Small intestine (tissue), 16 donors: ENCODE measurements at places on chromosomes 2 and 18. TPM values are rescaled to one million over a fixed set of nuclear protein-coding genes. Genes with fewer than 3 reads are reported as not detected.

FAHD2A gene
- 33.7 TPM for polyA plus RNA-seq

- no peaks in the 10 kb centered on the region for H3K4me1 ChIP-seq
- H3K27ac ChIP-seq = no peak overlapping the region
- H3K36me3 ChIP-seq = peaks cover 3% of the 10 kb centered on the region
- H3K27me3 ChIP-seq = no peaks in the 10 kb centered on the region
- H3K4me3 ChIP-seq = no peak overlapping the region
Measured at GRCh38 chr2:85854897-85855296, 33.9 kb downstream of the ST3GAL5 start.

- DNase-seq = no peak
- no peaks in the 10 kb centered on the region for H3K4me1 ChIP-seq
- H3K4me3 ChIP-seq = no peak overlapping the region
- H3K27me3 ChIP-seq = no peaks in the 10 kb centered on the region
Measured at GRCh38 chr2:203427061-203427460, 98.9 kb downstream of the ABI2 start.

DNA sequence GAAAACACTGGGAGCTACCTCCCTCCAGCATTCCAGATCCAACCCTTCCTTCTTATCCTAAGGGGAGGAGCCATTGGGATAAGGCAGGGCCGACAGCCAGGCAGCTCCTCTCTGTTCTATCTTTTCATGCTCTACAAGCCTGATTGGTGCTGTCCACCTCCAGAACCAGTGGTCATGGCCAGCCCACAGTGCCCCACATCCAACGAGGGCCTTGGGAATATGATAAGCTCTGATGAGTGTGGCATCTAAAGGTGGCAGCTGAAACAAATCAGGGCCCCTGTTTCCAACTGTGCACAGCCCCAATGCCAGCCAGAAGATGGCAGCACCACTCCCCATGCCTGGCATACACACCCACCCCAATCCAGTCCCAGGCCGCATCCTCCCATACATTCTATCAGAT is 329.3 kb downstream of the C1D start:
- no peak overlapping the region for H3K27ac ChIP-seq
- peak; percentile 4 for DNase-seq
- H3K36me3 ChIP-seq = no peaks in the 10 kb centered on the region
- no peaks in the 10 kb centered on the region for H3K27me3 ChIP-seq

CD28 gene
- 0.22 TPM for polyA plus RNA-seq

DNA sequence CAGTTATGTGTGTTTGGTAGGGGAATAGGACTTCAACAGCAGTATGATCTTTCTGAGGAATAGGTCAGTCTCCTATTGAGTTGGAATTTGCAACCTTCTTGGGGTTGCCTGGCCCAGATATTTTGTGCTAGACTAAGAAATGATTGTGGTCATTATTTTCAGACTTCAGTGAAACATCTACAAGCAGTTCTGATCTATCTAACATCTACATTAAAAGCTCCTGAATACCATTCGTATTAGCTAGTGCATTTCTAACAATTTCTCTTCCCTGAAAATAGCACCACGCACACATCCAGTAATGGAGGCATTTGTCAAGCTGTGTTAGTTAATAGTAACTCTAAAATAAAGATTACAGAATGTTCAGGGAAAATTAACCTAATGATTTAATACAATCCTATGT is 179.3 kb downstream of the FIGN start:
- H3K27ac ChIP-seq = no peak overlapping the region
- H3K4me3 ChIP-seq = no peak overlapping the region
- H3K27me3 ChIP-seq = no peaks in the 10 kb centered on the region
- no peaks in the 10 kb centered on the region for H3K36me3 ChIP-seq
- no peaks in the 10 kb centered on the region for H3K4me1 ChIP-seq

- H3K4me1 ChIP-seq = peaks cover 31% of the 10 kb centered on the region
- no peak overlapping the region for H3K27ac ChIP-seq
- no peaks in the 10 kb centered on the region for H3K36me3 ChIP-seq
- no peak overlapping the region for H3K4me3 ChIP-seq
- DNase-seq = no peak
Measured at GRCh38 chr2:112730216-112730615, 9.4 kb downstream of the NT5DC4 start.

DNA sequence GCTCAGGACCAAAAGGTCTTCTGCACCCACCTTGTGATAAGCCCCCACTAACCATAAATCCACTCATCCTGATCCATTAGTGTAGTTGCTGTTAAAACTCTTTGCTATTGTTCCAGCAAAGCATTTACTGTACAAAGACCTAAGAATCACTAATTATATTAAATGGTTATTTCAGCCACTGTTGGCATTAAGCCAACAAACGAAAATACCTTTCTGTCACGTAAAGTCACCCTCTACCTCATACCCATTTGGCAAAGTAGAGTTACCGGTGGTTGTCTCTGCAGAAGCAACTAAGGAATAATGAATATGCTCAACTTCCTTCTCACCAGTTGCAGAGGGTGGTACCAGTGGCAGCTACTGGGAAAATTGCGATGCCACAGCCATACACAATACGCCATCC is 224.5 kb downstream of the SP3 start:
- H3K4me1 ChIP-seq = no peaks in the 10 kb centered on the region
- H3K4me3 ChIP-seq = no peak overlapping the region
- no peak for DNase-seq

ABCG8 gene
- polyA plus RNA-seq = 35.6 TPM

DNA sequence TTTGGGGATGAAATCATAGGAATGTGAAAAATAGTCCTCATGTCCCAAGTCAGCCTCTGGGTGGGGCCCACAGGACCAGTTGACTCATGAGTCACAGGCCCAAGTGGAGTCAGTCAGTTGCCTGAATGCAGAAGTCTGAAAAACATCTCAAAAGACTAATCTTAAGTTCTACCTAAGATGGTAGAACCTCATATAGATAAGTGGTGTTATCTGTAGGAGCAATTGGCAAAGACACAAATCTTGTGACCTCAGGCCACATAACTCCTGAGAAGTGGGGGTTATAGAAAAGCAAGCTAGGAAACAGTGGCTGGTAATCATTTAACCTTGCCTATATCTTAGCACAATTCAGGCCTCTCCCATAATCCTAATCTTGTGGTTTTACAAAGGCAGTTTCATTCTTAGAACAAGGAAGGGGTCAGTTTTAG is 257.1 kb upstream of the SPOPL start:
- no peaks in the 10 kb centered on the region for H3K4me1 ChIP-seq
- no peaks in the 10 kb centered on the region for H3K27me3 ChIP-seq
- H3K27ac ChIP-seq = no peak overlapping the region
- H3K4me3 ChIP-seq = no peak overlapping the region
- no peaks in the 10 kb centered on the region for H3K36me3 ChIP-seq

GRCh38 chr2:137250401-137250800 is 485.1 kb downstream of the THSD7B start:
- no peak overlapping the region for H3K27ac ChIP-seq
- DNase-seq = no peak
- no peaks in the 10 kb centered on the region for H3K36me3 ChIP-seq
- no peak overlapping the region for H3K4me3 ChIP-seq

- H3K36me3 ChIP-seq = peaks cover 4% of the 10 kb centered on the region
- no peaks in the 10 kb centered on the region for H3K4me1 ChIP-seq
- no peak overlapping the region for H3K27ac ChIP-seq
- DNase-seq = no peak
- H3K4me3 ChIP-seq = no peak overlapping the region
Measured at GRCh38 chr2:31944828-31945571, 65.8 kb downstream of the MEMO1 start.

- H3K27me3 ChIP-seq = no peaks in the 10 kb centered on the region
- H3K36me3 ChIP-seq = peaks cover 13% of the 10 kb centered on the region
- no peak overlapping the region for H3K27ac ChIP-seq
- peak; percentile 25 for DNase-seq
- H3K4me3 ChIP-seq = no peak overlapping the region
Measured at GRCh38 chr18:58348517-58348916, 280.4 kb downstream of the ALPK2 start.

TLX2 gene
- not detected for polyA plus RNA-seq

GRCh38 chr2:42060028-42060427 is 12.2 kb downstream of the PKDCC start:
- no peak overlapping the region for H3K4me3 ChIP-seq
- H3K4me1 ChIP-seq = peaks cover 16% of the 10 kb centered on the region
- H3K27ac ChIP-seq = no peak overlapping the region
- H3K36me3 ChIP-seq = no peaks in the 10 kb centered on the region

DNA sequence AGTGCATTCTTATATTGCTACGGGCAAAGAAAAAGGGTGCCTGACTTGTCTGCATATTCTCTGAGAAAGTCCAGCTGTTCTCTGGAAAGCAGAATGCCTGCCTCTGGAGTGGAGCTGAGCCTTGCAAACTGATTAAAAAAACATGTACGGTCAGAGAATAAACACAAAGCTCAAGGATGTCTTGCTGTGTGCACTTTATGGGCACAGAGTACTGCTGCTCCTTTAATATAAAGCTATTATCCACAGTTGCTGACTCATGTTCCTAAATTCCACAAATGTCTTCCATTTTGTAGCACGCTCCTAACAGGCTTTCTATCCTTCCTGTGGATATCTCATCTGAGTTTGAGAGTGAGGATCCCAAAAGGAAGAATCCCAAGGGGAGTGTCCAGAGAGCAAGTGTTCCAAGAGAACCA is 229.0 kb downstream of the MREG start:
- no peak for DNase-seq
- no peak overlapping the region for H3K27ac ChIP-seq
- H3K4me1 ChIP-seq = no peaks in the 10 kb centered on the region

DNA sequence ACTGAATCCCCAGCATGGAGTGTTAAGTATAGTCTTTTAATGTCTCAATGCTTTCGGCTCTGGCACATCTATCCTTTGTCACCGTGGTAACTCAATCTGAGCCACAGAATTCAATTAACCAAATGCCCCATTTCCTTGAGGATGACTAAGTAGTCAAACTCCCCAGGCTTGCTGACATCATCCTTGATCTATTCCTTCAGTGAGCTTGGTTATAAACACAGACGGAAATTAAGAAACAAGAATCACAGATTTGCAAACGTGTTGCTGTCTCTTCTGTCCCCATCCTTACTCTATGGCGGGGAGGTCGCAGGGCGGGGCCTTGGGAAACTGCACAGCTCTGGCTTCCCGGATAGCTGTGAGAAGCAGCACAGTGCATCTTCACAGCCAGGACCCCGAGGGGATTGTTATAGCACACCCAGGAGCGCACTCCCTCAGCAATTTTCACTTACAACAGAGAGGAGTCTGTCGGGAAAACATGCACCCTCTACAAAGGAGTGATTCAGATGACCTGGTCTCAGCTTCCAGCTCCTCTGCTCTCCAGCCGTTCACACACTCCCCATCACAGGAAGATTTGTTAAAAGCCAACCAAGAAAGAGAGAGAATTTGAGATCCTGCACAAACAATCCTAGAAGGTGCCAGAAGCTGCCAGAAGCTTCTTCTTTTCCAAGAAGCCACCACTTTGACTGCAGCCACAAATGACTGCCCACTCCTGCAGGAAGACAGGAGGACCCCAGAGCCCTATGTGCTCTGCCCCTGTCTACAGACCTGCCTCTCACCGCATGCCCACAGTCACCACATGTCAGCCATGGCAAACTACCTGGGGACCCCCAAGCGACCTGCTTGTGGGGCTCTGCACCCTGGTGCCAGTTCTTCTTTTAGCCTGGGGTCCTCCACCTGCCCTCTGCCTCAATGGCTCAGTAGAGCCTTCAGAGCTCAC is 44.9 kb upstream of the YWHAQ start:
- no peak overlapping the region for H3K4me3 ChIP-seq
- H3K27ac ChIP-seq = no peak overlapping the region
- no peak for DNase-seq
- no peaks in the 10 kb centered on the region for H3K4me1 ChIP-seq

GPR45 gene
- polyA plus RNA-seq = not detected

DNA sequence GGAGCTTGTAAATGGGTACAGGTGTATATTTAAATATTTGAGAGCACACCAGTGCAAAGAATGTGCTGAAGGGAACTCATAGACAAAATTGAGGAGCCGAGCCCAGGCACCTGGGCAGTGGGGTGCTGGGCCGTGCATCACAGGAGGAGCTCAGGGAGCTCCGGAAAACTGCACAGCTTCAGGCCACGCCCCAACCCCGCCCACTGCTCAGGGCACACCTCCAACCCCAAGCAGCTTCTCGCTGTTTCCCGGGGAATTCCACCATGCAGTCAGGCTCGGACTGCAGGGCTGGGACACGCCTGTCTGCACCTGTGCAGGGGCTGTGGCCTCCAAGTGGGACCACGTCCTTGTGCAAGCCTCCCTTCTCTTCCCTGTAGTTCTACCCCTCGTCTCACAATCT is 243.0 kb downstream of the HDAC4 start:
- no peaks in the 10 kb centered on the region for H3K4me1 ChIP-seq
- no peaks in the 10 kb centered on the region for H3K27me3 ChIP-seq
- H3K4me3 ChIP-seq = no peak overlapping the region
- H3K27ac ChIP-seq = no peak overlapping the region
- peak; percentile 72 for DNase-seq

AQP12B gene
- polyA plus RNA-seq = not detected

MDH1B gene
- polyA plus RNA-seq = 0.72 TPM

COLEC12 gene
- 0.22 TPM for polyA plus RNA-seq

- peak; percentile 84 for DNase-seq
- H3K27ac ChIP-seq = no peak overlapping the region
- no peaks in the 10 kb centered on the region for H3K27me3 ChIP-seq
- peaks cover 9% of the 10 kb centered on the region for H3K36me3 ChIP-seq
- H3K4me1 ChIP-seq = peaks cover 3% of the 10 kb centered on the region
Measured at GRCh38 chr2:32289165-32289999, 11.7 kb downstream of the YIPF4 start.

DNA sequence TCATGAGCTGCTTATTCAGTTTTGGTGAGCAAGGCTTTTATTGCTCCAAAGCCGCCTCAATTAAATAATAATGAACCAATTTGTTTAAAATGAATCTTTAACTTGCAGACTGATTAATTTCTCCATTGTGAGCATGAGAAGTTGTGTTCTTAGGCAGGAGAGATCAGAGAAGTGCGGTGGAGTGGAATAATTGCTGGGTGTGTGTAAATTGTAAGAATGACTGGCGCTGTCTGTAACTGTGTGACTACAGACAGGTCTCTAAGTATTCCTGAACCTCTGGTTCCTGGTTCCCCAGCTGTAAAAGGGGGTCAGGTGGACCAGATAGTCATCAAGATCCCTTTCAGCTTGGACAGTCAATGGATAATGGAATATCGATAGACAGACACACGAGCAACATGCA is 98.0 kb upstream of the EFEMP1 start:
- no peak overlapping the region for H3K4me3 ChIP-seq
- no peak overlapping the region for H3K27ac ChIP-seq
- no peak for DNase-seq
- H3K36me3 ChIP-seq = no peaks in the 10 kb centered on the region

DNA sequence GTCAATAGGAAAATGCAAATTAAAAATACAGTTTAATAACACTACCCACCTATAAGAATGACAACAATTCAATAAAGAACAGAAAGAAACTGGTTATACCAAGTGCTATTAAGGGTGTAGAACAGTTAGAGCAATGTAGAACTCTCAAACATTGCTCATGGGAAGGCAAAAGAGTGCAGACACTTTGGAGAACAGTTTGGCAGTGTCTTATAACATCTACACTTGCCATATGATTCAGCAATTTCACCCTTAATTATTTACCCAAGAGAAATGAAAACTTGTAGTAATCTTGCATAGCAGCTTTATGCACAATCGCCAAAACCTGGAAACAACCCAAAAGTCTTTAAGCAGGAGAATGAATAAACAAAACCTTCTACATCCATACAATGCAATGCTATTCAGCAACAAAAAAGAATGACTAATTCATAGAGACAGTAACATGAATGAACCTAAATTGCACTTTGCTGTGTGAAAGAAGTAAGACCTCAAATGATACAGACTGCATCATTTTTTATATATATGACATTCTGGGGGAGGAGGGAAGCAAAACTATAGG is 455.2 kb downstream of the THSD7B start:
- no peak for DNase-seq
- no peaks in the 10 kb centered on the region for H3K36me3 ChIP-seq
- H3K27ac ChIP-seq = no peak overlapping the region
- H3K27me3 ChIP-seq = no peaks in the 10 kb centered on the region
- H3K4me3 ChIP-seq = no peak overlapping the region
- H3K4me1 ChIP-seq = no peaks in the 10 kb centered on the region
